ENCODE measurements at places on chromosomes 7 and 10.

DNA sequence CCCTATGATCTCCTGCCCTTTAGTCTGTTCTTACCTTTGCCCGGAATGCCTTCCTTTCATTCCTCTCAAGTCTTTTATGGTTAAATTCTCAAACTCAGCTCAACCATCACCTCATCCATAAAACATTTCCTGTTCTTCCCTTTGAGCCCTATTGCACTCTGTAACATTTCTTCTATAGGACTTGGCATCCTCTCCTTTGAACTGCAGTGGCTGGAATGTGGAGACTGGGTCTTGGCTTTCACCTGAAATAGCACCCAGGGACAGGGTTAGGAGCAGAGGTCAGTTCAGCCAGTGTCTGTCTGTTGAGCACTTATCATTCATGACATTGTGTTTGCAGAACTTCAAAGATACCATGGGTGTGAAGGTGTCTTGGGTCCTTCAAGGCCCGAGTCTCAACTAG, 7.2 kb downstream of the NFE2L3 start:
- no peak for DNase-seq

DNA sequence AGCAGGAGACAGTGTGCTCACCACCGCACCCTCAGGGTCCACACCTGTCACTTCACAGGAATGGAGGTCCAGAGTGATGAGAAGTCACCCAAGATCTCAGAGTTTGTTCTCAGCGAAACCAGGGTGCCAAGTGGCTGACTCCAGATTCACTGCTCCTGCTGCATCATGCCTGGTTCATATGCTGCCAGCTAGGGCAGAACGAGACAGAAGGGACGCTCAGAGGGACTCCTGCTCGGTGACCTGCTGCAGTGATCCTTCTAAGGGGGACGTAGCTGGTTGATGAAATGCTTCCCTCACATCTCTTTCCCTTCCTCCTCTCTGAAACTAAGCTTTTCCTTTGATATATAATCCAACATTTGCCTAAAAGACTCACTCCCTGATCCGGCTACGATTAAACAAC, 248.5 kb downstream of the SFMBT2 start:
- DNase-seq = no peak

- peak; percentile 91 for DNase-seq
Observed at GRCh38 chr7:92404170-92404614, 43.1 kb upstream of the GATAD1 start.

GRCh38 chr10:68813559-68813958, 13.8 kb upstream of the STOX1 start:
- DNase-seq = no peak

- DNase-seq = no peak
Observed at GRCh38 chr10:59354434-59354833, 7.9 kb downstream of the FAM13C start.

DNA sequence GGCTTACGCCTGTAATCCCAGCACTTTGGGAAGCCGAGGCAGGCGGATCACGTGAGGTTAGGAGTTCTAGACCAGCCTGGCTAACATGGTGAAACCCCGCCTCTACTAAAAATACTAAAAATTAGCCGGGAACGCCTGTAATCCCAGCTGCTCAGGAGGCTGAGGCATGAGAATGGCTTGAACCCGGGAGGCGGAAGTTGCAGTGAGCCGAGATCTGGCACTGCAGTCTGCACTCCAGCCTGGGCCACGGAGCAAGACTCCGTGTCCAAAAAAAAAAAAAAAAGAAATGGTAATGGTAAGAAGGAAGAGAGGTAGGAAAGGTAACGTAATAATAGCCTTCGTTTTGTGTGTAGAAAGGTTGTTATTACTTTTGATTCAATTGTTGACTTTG, 1.2 kb downstream of the HSPA14 start:
- no peak for DNase-seq

DNA sequence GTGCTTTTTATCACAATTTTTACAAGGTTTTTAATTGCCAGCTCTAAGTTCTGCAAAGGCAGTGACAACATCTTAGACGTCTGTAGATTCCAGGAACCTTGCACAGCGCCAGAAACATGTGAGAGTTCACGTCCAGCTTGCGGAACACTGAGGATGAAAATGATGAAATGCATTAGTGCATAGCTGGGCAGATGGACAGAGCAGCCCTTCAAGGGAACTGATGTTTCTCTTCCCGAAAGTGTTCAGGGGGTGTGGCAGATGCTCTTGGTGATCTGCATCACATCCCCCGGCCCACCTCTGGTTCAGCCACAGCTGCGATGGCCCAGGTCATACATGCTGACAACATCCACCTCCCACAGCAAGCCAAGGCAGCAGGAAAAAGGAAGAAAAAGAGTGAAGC, 40.9 kb downstream of the ITIH5 start:
- DNase-seq = no peak

DNA sequence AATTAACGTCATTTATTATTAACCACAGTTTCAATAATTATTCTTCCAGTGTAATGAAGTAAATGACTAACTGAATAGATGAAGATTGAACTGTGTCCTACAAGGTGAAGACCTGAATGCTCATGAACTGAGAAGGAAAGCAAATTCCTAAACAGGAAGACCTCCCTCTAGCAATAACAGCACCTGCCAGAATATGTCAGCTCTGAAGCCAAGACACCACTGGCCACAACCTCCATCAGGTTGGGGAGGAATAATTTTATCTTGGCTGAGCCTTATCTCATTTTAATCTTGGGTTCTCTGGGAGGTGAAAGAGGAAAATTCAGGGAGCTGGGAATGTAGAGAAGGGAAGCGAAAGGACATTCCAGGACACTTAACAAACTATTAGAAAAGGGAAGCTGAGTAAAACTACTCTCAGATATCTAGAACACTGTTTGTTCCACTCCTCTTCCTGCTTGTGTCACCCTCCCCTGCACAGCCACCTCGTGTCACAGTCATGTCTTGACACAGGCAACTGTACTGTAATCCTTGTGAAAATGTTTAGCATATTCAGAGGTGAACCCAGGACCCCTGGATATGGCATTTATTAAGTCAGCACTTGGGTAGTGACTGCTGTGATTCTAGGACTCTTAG, 4.6 kb upstream of the SLC13A1 start:
- no peak for DNase-seq

DNA sequence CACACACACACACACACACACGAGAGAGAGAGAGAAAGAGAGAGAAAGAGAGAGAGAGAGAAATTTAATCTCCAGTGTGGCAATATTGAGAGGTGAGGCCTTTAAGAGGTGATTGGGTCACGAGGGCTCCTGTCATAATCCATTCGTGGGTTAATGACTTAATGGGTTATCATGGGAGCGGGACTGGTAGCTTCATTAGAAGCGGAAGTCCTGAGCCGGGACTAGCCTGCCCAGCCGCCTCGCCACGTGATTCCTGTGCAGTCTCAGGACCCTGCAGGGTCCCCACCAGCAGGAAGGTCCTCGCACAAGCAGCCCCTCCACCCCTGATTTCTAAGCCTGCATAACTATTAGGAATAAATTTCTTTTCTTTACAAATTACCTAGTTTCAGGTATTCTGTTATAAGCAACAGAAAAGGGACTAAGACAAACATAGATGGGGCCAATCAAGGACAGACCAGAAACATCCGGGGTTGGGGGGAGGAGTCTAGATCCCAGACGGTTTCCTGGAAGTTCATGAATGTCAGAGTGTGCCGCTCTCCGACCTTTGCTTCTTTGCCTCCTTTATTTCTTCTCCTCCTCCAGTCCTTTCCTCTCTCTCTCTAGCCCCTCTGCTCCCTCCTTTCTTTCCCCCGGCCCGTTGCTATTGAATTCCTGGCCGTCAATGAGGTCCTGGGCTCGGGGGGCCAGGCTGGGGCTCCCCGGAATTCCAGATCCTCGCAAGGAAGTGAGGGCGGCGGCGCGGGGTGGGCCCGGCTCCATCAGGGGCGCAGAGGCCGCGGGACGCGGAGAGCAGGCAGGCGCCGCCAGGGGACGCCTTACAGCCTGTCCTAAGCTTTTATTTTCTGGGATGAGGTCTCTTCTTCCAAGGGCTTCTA, 146.8 kb downstream of the CYP26A1 start:
- DNase-seq = no peak

DNA sequence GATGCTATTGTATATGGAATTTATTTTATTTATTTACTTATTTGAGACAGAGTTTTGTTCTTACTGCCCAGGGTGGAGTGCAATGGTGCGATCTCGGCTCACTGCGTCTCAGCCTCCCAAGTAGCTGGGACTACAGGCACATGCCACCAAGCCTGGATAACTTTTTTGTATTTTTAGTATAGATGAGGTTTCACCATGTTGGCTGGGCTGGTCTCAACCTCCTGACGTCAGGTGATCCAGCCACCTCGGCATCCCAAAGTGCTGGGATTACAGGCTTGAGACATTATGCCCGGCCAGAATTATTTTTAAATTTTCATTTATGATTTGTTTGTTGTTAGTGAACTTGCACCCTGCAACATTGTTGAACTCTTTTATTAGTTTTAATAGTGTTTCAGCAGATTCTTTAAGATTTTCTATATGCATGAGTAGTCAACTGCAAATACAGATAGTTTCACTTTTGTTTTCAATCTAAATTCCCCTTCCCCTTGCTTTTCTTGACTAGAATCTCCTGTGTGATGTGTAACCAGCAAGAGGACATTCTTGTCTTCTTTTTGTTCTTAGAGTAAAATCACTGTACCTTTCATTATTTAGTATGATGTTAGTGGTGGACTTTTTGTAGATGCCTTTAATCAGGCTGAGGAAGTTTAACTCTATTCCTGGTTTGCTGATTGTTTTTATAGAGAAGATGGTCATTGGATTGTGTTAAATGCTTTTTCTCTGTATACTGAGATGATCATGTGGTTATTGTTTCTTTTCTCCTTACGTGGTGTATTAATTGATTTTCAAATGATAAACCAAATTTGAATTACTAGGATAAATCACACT, 27.8 kb downstream of the ZNF33A start:
- DNase-seq = peak; percentile 45

GRCh38 chr7:106041140-106041717, 70.9 kb downstream of the SYPL1 start:
- DNase-seq = peak; percentile 54

DNA sequence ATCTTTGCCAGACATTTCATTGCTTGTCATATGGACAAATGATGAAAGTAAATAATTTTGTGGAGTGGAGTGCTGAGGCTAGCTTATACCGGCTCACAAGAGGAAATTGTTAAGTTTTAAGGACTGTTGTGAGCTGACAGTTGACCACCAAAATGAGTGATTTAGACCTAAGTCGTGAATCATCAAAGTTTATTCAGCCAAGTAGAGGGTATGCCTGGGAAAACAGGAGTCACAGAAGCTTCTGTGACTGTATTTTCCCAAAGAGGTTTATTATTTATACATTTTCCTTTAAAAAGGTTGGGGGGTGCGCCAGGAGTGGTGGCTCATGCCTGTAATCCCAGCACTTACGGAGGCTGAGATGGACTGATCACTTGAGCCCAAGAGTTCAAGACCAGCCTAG, 21.8 kb downstream of the MRPS24 start:
- DNase-seq = no peak

- peak; percentile 28 for DNase-seq
Observed at GRCh38 chr10:115141254-115141653, 48.1 kb downstream of the ATRNL1 start.

DNA sequence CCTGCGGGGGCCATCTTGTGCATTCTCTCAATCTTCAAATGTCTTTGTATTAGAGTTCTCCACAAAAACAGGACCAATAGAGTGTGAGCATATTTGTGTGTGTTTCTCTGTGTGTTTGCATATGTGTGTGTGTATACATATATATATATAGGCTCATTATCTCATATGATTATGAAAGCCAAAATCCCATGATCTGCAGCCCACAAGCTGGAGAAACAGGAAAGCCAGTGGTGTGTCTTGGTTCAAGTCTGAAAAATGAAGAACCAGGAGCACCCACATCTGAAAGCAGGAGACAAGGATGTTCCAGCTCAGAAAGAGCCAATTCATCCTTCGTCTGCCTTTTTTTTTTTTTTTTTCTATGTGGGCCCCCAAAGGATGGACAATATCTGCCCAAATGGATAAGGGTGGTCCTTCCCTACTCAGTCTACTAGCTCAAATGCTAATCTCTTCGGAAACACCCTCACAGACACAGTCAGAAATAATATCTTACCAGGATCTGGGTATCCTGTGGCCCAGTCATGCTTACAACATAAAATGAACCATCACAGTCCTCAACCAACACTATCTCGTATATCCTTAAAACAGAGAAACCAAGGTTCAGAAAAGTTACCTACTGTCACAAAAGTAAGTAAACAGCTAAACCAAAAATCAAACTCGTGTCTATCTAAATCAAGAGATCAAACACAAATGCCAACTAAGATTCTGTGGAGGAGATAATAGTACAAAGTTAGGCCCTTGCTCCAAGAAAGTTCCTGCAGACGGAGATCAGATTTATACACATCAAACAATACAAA, 141.9 kb downstream of the JMJD1C start:
- DNase-seq = peak; percentile 4

DNA sequence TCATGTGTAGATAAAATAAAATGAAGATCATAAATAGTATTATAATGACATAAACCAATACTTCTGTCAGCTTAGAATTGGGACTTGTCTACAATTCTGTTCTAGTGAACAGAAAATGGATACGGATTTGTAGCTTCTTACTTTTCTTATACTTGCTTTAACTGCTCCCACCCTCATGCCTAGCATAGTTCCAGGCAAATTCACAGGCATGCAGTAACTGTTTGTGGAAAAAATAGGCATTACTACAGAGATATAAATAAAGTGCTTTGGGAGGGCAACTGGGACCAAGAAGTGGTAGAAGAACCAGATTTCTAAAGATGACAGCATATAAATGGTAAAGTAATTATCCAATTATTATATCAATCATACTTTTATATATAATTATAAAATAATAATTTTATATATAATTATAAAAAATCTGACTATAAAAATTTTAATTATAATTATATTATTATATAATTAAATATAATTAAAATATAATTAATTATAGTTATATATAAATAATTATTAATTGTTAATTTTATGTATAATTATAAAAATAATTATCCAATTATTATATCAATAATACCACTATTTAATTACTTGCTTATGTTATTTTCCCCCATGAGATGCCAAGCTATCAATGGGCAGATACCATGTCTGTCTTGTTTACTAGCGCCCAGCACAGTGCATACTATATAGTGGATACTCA, 144.1 kb downstream of the NOC3L start:
- DNase-seq = no peak

All from common myeloid progenitor, CD34-positive (primary cell).